ENCODE measurements at places on chromosomes 1 and 21.

DNA sequence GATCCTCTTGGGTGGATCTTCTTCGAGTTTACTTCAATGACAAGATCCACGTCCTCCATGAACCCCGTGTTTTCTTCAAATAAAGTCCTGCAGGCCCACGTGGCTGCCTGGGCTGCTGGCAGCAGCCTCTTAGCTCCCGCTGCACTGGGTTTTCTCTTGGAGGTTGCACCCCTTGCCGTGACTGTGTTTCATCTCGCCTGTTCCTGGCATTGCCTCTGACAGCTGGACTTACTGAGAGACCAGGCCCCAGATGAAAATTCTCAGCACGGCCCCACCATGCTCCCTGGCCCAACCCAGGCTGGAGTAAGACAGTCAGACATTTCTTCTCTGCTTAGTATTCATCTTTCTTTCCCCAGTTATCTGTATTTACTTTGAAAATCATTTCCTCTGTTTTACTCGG, 274.8 kb upstream of the RUNX1 start:
- no peak for DNase-seq

DNA sequence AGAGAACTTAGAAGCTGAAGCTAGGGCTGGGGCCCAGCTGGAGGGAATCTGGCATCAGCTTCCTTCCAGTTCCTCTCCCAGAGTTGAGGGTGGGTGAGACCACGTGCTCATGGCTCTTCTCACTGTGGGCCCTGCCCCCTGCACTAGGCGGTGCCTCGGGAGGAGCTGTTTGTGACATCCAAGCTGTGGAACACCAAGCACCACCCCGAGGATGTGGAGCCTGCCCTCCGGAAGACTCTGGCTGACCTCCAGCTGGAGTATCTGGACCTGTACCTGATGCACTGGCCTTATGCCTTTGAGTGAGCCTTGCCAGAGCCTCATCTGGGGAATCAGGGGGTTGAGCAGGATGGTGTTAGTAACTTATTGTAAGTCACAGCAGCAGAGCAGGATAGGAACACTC, 16.1 kb downstream of the AKR1A1 start:
- DNase-seq, result no peak

DNA sequence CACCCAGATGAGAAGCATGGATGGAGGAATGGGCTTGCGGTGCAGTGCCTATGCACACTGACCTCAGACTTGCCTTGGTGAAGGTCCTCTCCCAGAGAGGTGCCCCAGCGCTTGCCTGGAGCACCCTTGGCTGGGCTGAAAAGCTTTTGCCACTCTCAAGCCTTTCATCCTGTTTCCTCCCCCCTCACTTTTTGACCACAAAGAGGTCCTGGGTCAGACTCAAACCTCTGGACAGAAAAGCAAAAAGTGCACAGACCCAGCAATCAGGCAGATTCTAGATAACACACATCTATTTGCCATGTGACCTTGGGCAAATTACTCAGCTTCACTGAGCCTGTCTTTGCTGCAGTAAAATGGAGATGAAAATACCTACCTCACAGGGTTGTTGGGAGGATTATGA, 7.3 kb downstream of the TMEM35B start:
- DNase-seq, result no peak

GRCh38 chr1:235525314-235525713, 21.1 kb upstream of the B3GALNT2 start:
- DNase-seq, result no peak

GRCh38 chr1:35576061-35576765, 3.1 kb downstream of the TFAP2E start:
- DNase-seq, result no peak

GRCh38 chr1:109721042-109721441, 9.0 kb downstream of the GSTM5 start:
- no peak for DNase-seq

GRCh38 chr1:109933856-109934711, 23.4 kb downstream of the CSF1 start:
- DNase-seq, result no peak

DNA sequence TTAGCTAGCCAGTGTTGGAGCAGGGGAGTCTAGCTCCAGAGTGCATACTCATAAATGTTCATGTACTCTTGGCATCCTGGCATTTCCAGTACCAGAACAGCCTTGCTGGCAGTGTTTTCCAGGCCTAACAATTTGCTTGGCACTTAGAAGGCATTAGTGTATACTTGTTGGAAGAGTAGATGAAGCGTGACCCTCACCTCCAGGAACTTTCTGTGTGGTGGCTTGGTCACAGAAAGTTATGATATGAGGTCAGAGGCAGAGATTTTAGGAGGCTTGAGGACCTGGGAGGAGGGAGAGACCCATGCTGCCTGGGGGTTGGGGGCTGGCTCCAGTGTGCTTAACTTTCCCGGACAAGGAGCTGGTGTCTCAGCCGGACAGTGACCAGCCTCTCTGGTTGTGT, 52.7 kb upstream of the GCLM start:
- DNase-seq, result no peak

DNA sequence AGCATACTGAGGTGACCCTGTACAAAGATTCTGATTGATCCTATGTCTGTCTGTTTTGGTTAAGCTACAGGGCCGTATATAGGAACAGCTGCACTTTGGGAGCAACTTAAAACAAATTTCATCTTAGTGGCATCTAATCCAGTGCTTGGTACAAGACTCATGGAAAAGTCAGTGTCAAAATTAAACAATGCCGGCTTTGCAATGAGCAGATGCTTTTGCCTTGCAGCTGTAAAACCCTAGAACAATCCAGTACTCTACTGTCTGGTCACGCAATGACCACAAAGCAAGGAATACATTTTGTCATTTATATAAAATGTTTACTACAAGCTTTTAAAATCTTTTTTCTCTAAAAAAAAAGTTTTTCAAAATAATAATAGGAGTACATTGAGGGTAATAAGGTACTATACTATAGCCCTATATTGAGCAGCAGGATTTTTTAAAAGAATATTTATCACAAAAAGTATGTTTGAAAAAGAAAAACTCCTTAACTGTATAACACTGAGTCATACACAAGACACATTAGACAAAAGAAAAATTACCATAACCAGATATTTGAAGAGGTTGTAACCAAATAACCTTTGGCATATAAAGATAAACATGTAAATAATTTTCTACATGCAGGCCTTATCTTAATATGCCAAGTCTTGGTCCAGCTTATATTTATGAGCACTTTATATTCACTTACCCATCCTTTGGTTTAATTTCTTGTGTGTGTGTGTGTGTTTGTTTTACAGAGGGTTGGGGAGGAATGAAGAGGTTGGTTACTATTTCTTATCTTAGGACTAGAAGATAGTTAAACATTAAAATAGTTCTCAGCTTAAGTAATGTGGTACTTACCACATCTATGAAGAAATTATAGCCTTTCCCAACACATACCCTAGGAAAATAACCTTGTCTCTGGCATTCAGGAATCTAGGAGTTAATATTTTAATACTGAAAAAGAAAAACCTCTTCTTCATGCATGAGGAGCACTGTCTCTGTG, 262.3 kb downstream of the FAF1 start:
- DNase-seq, result no peak

- no peak for DNase-seq
Measured at GRCh38 chr1:222798116-222798515, 16.7 kb upstream of the DISP1 start.

- no peak for DNase-seq
Measured at GRCh38 chr21:33644383-33645074, 2.2 kb downstream of the ITSN1 start.

- peak; percentile 21 for DNase-seq
Measured at GRCh38 chr1:205440476-205441317, 15.1 kb downstream of the BLACAT1 start.

- DNase-seq, result peak; percentile 86
Measured at GRCh38 chr1:207751790-207752455, at the start of gene CD46. TSS of gene CD46 (plus strand) at chr1:207752054. CDS start at chr1:207752213, 159 bp downstream.

GRCh38 chr21:44916965-44917364, 3.7 kb downstream of the ITGB2 start:
- no peak for DNase-seq

DNA sequence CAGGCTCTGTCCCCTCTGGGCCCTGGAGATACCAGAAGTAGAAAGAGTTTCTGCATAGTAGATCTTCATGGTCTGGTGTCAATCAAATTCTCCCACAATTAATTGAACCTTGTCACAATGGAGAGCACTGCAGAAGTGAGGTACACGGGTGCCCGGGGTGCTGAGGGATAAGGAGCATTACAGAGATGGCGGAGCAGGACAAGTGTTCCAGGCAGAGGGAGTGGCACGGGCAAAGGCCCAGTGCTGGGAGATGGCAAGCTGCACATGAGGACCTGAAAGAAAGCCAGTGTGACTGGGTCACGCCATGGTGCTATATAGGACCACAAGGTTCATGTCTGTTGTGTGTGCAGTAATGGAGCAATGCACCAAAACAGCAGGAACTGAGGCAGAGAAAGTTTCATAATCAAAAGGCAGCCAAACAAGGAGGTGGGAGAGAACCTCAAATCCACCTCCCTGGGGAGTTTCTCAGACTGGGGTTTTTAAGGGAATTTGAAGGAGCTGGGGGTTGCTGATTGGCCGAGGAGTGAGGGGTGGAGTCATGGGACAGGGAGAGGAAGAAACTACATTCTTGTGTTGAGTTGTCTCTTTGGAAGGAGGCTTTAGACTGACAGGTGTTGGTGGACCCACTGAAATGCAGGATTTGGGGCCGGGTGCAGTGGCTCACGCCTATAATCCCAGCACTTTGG, 27.7 kb downstream of the ACOT11 start:
- DNase-seq, result no peak

DNA sequence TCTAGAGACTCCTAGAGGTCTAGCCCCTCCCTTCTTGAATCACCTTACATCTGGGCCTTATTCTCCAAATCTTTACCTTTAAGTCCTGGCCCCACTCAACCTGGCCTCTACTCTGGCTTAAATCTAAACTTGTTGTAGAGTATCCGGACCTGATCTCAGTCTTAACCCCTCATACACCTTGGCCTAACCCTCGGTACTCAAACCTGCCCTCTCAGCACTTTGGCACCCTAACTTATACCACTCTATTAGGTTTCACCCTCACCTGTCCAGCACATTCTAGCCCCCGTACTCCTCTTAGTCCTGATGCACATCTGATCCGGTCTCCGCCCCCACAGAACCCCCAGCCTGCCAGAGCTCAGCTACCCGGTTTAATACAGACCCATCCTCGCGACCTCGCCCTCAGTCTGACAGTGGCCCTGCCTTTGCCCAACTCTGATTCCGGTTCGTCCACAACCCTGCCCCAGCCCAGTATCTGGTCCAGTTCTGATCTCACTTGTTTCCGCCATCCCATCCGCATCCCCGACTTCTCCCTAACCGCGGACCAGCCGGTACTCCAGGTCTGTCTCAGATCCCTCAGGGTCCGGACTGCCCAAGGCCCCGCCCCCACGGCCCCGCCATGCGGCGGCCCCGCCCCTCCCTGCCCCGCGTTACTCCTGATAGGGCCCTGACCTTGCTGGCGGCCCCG, 1.5 kb downstream of the TRIM62 start:
- no peak for DNase-seq

GRCh38 chr1:174405219-174405618, 42.5 kb upstream of the GPR52 start:
- DNase-seq, result no peak

GRCh38 chr1:200890818-200891773, 3.6 kb upstream of the INAVA start:
- no peak for DNase-seq

DNA sequence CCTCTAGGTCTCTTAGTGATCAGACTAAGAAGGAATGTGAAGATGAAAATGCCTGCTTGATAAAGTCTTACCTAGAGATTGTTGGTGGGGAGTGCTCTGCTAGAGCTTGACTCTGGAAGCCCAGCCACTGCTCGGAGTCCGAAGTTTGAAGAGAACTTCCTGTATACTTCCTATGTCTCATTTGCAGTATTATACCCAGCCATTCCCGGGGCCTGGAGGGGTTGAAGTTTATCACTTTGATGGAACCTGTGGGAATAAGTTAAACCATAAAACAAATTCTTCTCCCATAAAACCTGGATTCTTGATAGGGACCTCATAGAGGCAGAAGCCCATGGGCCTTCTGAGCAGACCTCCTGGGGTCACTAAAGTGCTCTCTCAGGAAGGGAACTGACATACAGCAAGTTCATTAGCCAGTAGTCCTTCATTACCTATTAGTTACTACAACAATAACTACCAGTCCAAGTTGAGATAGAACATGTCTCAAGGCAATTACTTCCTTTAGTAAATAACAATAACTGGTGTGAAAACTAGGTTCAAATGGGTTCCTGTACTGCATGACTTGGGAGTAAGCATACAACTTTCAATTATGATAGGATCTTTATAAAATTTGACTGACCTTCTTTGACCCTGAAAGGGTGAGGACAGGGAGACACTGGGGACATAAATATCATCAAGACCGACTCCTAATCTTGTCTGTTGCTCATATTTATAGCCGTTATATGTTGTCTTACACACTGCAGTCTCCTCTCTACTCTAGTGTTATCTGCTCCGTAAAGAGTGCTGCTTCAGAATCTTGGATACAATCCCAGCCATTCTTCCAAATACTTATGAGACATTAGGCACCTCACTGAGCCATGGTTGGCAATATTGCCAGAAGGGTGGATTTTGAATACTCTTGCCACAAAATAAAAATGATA, at the start of gene OR6N1:
TSS of gene OR6N1 (minus strand) at position 246 of the 917 bp plus-strand sequence. CDS start 5,513 bp downstream, outside the sequence.
- DNase-seq, result no peak

DNA sequence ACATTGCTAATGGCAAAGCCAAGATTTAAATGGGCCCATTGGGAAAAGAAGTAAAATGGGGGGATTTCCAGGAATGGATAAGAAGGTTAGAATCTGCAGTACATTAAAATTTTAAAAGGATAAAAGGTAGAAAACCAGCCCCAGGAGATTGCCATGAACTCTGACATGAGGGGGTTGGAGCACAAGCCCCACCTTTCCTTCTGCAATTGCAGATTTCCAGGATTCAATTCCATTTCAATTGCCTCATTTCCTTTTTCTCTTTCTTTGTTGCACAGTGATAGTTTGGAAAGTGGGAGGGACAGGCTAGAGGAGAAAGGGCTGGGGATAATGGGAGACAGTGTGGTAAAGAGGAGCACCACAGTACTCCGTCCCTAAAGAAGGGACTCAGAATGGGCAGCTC, 238.5 kb upstream of the RAB4A start:
- no peak for DNase-seq

GRCh38 chr1:214123061-214123784, 135.4 kb downstream of the PROX1 start:
- DNase-seq, result no peak

- DNase-seq, result no peak
Measured at GRCh38 chr1:167429612-167430011, 88.7 kb downstream of the CD247 start.

All from stimulated activated CD8-positive, alpha-beta memory T cell treated with anti-CD3 and anti-CD28 coated beads, Interleukin-4, amount 100 ng/mL, for 1 hour (primary cell).